ENCODE measurements at places on chromosomes 3 and 15.

GRCh38 chr3:56874269-56874668 is 72.5 kb upstream of the ARHGEF3 start:
- DNase-seq = no peak

DNA sequence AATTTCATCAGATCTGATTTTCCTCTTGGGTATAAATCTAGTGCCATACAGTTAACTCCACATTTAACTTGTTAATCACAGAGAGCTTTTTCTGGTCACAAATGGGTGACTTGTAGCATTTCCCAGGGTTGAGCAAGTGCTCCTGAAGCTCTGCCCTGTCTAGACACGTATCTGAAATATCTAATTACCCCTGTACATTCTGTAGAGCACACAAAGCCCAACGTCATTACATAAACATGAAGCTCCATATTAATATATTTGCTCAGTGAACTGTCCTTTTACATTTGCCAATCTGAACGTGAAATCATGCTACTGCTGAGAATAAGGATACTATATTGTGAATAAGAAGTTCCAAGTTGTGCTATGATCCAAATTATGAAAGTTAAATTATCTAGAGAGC is 49.0 kb downstream of the THBS1 start:
- no peak for DNase-seq

GRCh38 chr3:164024786-164025185 is 1053.5 kb downstream of the SI start:
- DNase-seq = no peak

GRCh38 chr3:185308126-185308754 is 54.4 kb upstream of the EHHADH start:
- peak; percentile 61 for DNase-seq

- DNase-seq = no peak
These were observed 16.6 kb downstream of the TPRA1 start for GRCh38 chr3:127573912-127574311.

DNA sequence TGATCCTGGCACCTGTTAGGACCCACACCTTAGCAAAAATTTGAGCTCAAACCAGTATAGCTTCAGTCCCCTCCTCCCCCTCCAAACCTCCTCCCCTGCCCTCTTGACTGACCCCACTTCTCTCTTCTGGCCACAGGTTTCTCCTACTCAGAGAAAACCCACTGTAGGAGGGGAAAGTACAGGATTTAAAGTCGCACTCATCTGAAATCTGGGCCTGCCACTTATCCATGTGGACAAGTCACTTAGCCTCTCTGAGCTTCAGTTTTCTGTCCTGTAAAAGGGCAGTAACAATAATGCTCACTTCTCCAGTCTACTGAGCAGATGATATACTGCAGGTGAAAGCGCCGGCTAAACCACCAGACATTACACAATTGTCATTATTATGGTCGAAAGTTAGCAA is 142.7 kb downstream of the MEGF11 start:
- no peak for DNase-seq

GRCh38 chr15:69868756-69869155 is 229.0 kb downstream of the TLE3 start:
- no peak for DNase-seq

GRCh38 chr15:31740203-31740602 is 290.1 kb upstream of the CHRNA7 start:
- DNase-seq = no peak

- peak; percentile 60 for DNase-seq
These were observed 361.3 kb downstream of the ULK4 start for GRCh38 chr3:41600616-41601015.

All from AG10803 (cell line).